ENCODE measurements at places on chromosomes 2 and 18.

GRCh38 chr2:112680666-112681101, 34.9 kb downstream of the SLC20A1 start:
- no peak for DNase-seq

GRCh38 chr18:48488388-48488850, 50.4 kb upstream of the CTIF start:
- no peak for DNase-seq

- no peak for DNase-seq
Measured at GRCh38 chr2:33287507-33288005, 188.9 kb upstream of the RASGRP3 start.

- no peak for DNase-seq
Measured at GRCh38 chr18:36808681-36809080, 20.1 kb downstream of the TPGS2 start.

GRCh38 chr18:62165583-62165982, 21.3 kb downstream of the PIGN start:
- no peak for DNase-seq
